ENCODE measurements at places on chromosomes 13 and 19. TPM values are rescaled to one million over a fixed set of nuclear protein-coding genes. Genes with fewer than 3 reads are reported as not detected.
A peak's percentile ranks its signal among the peaks of the same experiment; 100 is the strongest.

- H3K27ac ChIP-seq, result no peak overlapping the region
- H3K4me3 ChIP-seq, result no peak overlapping the region
- no peaks in the 10 kb centered on the region for H3K27me3 ChIP-seq
- no peak for DNase-seq
- H3K36me3 ChIP-seq, result no peaks in the 10 kb centered on the region
These were observed 516.8 kb downstream of the OLFM4 start for GRCh38 chr13:53545340-53545941.

DNA sequence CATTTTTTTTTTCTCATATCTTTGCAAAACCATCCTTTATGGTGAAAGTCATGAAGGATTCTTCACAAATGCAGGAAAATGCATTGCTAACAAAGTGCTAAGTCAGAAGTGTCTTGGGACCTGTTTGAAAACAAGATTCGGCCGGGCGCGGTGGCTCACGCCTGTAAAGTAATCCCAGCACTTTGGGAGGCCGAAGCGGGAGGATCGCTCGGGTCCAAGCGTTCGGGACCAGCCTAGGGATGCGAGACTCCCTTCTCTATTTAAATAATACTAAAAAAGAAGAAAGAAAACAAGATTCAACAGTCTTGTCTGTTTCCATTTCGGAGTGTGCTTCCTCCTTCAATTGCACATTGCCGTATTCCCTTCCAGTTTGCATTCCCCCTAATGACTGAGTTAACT lies 819 bp downstream of the EID2B start:
- peak overlapping the region; percentile 82 for H3K4me3 ChIP-seq
- no peaks in the 10 kb centered on the region for H3K27me3 ChIP-seq
- peaks cover 5% of the 10 kb centered on the region for H3K4me1 ChIP-seq
- DNase-seq, result no peak
- peak overlapping the region; percentile 58 for H3K27ac ChIP-seq
- no peaks in the 10 kb centered on the region for H3K36me3 ChIP-seq

GRCh38 chr19:45782162-45782691 lies at the start of gene DMPK:
DMPK (minus strand) TSS chr19:45782490; CDS start chr19:45782352, 138 bp downstream.
- peaks cover 31% of the 10 kb centered on the region for H3K36me3 ChIP-seq
- no peaks in the 10 kb centered on the region for H3K27me3 ChIP-seq
- peak within 1 kb of the TSS; percentile 59 for H3K4me3 ChIP-seq
- peak within 1 kb of the TSS; percentile 66 for H3K27ac ChIP-seq
- H3K4me1 ChIP-seq, result peaks cover 45% of the 10 kb centered on the region

DNA sequence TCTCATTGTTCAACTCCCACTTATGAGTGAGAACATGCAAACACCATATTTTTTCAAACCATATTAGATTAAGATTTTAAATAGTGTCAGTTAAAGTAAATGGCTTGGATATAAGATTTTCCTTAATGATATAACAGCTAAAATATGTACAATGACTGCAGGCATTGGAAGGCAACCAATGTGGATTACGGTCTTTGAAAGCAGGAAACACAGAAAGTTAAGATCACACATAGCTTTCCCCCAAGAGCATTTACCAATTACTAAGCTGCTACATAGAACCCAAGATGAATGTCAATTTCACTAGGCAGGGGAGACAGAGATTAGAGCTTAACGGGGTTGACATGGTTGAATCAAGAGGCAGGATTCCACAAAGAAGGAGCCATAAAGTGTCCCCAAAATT lies 173.2 kb upstream of the TRPC4 start:
- no peaks in the 10 kb centered on the region for H3K36me3 ChIP-seq
- no peak overlapping the region for H3K4me3 ChIP-seq
- no peak overlapping the region for H3K27ac ChIP-seq

CEACAM4 gene
- not detected for total RNA-seq

GPR4 gene
- 2.5 TPM for total RNA-seq

IFT88 gene
- 25.9 TPM for total RNA-seq

DNA sequence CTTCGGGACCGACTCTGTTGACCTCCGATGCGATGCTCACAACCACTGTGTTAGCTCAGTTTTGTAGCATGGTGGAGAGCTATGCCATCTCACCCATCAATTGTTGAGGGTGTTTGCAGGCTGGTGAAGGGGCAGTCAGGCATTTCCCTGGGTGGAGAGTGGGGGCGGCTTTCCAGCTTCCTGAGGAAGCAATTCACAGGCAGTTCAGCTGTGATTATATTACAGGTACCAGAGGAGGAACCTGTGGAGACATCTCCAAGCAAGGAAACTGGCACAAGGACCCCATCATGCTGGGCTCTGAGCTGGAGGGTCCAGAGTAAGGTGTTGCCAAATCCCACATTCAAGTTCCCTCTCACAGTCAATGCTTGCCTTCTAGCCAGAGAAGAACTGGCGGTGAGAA lies 166.0 kb upstream of the ZNF536 start:
- no peak for DNase-seq
- no peaks in the 10 kb centered on the region for H3K27me3 ChIP-seq
- H3K27ac ChIP-seq, result no peak overlapping the region
- H3K4me1 ChIP-seq, result no peaks in the 10 kb centered on the region
- no peaks in the 10 kb centered on the region for H3K36me3 ChIP-seq

ZNF568 gene
- total RNA-seq, result 17.3 TPM

GRCh38 chr13:53054569-53054968 lies 26.0 kb downstream of the OLFM4 start:
- H3K4me1 ChIP-seq, result no peaks in the 10 kb centered on the region
- H3K4me3 ChIP-seq, result no peak overlapping the region
- no peaks in the 10 kb centered on the region for H3K27me3 ChIP-seq
- DNase-seq, result no peak
- H3K36me3 ChIP-seq, result no peaks in the 10 kb centered on the region

DNA sequence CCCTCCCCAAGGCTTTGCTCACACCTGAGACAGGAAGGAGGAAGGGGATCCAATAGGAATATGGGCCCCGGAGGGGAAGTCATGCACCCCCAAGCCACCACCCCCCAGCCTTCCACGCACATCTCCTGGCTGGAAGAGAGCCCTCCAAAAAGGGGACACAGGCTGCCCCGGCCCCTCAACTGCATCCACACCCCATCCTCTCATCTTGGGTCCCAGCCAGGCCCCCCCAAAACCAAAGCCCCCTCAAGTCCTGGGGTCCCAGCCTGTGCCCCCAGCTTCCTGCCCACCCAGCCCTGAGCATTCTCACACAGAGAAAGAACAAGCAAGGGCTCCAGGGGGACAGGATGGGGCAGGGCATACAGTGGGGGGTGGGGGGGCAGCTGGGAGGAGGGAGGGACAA lies 12.1 kb downstream of the SMIM24 start:
- no peak overlapping the region for H3K27ac ChIP-seq
- H3K36me3 ChIP-seq, result no peaks in the 10 kb centered on the region
- no peak overlapping the region for H3K4me3 ChIP-seq
- no peak for DNase-seq
- H3K27me3 ChIP-seq, result no peaks in the 10 kb centered on the region
- peaks cover 9% of the 10 kb centered on the region for H3K4me1 ChIP-seq

IGFL3 gene
- not detected for total RNA-seq

EMC10 gene
- total RNA-seq, result 121 TPM

- peak; percentile 87 for DNase-seq
- no peak overlapping the region for H3K27ac ChIP-seq
- H3K36me3 ChIP-seq, result no peaks in the 10 kb centered on the region
- no peaks in the 10 kb centered on the region for H3K4me1 ChIP-seq
- no peaks in the 10 kb centered on the region for H3K27me3 ChIP-seq
These were observed 31.2 kb downstream of the NLRP12 start for GRCh38 chr19:53792721-53793433.

EPSTI1 gene
- 45.4 TPM for total RNA-seq

PLVAP gene
- total RNA-seq, result 24.8 TPM
